ENCODE measurements at places on chromosomes 4 and X. TPM values are rescaled to one million over a fixed set of nuclear protein-coding genes. Genes with fewer than 3 reads are reported as not detected.
A peak's percentile ranks its signal among the peaks of the same experiment; 100 is the strongest.

GRCh38 chr4:181541396-181541795 is 701.8 kb upstream of the TENM3 start:
- no peaks in the 10 kb centered on the region for H3K36me3 ChIP-seq
- no peaks in the 10 kb centered on the region for H3K4me1 ChIP-seq
- H3K27me3 ChIP-seq = no peaks in the 10 kb centered on the region
- H3K4me3 ChIP-seq = no peak overlapping the region

DNA sequence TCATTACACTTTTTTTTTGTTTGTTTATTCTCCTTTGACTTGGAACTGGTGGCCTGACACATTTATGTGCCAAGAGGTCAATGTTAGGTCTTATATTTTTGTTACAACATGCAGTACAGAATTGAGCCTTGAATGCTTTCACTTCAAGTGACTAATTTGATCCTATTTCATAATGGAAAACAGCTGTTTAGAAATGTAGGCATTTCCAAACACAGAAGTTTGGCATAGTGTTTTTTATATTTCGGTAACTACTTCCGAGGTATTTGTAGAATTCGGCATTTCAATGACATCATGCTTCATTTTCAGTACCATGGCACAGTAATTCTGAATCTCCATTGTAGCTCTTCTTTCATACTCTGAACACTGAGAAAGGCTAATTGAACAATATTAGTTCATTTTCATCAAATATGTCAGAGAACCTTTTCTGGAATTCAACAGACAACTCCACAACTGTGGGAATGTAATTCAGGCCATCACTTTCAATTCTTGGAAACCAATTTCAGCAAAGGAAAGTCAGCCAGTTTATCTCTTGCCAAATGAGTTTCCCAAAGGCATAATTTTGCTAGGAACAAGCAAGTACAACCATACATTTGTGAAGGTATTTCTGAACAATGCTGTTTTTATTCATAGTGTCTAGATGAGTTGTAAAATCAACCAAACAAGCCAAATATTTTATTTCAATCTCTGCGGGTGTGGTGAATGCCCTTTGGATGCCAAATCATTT is 11.4 kb downstream of the FAM120C start:
- DNase-seq = no peak
- H3K4me3 ChIP-seq = no peak overlapping the region
- no peaks in the 10 kb centered on the region for H3K4me1 ChIP-seq
- H3K27me3 ChIP-seq = peaks cover 11% of the 10 kb centered on the region

- H3K27me3 ChIP-seq = no peaks in the 10 kb centered on the region
- no peaks in the 10 kb centered on the region for H3K4me1 ChIP-seq
- DNase-seq = no peak
- no peaks in the 10 kb centered on the region for H3K36me3 ChIP-seq
- H3K27ac ChIP-seq = no peak overlapping the region
Measured at GRCh38 chrX:109357706-109358105, 124.2 kb downstream of the GUCY2F start.

DNA sequence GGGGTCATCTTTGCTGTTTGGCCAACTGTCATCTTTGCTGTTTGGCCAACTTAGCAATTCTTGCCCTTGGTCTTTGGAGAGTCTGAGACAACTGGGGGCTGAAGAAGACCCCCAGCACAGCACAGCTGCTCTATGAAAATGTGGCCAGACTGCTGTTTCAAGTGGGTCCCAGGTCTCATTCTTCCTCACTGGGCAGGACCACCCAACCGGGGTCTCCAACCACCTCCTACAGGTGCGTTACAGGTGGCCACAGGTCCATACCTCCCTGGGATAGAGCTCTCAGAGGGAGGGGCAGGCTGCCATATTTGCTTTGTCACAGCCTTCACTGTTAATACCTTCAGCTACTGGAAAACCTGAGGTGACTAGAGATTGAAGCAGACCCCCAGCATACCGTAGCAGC is 82.1 kb upstream of the TCEAL2 start:
- no peaks in the 10 kb centered on the region for H3K36me3 ChIP-seq
- H3K4me1 ChIP-seq = no peaks in the 10 kb centered on the region
- no peak overlapping the region for H3K27ac ChIP-seq
- H3K4me3 ChIP-seq = no peak overlapping the region
- peaks cover 22% of the 10 kb centered on the region for H3K27me3 ChIP-seq

GRCh38 chr4:83993774-83994173 is 457.9 kb downstream of the GPAT3 start:
- H3K27me3 ChIP-seq = no peaks in the 10 kb centered on the region
- no peaks in the 10 kb centered on the region for H3K4me1 ChIP-seq
- no peaks in the 10 kb centered on the region for H3K36me3 ChIP-seq
- H3K4me3 ChIP-seq = no peak overlapping the region

DNA sequence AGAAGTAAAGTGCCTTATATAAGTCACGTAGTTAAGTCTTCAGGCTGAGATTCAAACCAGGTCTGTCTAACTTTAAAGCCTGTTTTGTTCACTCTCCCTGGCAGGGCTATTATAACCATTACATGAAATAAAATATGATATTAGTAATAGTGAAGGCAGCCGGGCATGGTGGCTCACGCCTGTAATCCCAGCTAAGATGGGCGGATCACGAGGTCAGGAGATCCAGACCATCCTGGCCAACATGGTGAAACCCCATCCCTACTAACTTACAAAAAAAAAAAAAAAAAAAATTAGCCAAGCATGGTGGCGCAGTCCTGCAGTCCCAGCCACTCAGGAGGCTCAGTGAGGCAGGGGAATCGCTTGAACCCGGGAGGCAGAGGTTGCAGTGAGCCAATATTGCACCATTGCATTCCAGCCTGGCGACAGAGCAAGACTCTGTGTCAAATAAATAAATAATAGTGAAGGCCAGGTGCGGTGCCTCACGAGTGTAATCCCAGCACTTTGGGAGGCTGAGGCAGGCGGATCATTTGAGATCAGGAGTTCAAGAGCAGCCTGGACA is 22.1 kb upstream of the SOWAHD start:
- no peak for DNase-seq
- no peaks in the 10 kb centered on the region for H3K4me1 ChIP-seq
- H3K36me3 ChIP-seq = no peaks in the 10 kb centered on the region
- no peak overlapping the region for H3K4me3 ChIP-seq
- peaks cover 21% of the 10 kb centered on the region for H3K27me3 ChIP-seq
- no peak overlapping the region for H3K27ac ChIP-seq

DNA sequence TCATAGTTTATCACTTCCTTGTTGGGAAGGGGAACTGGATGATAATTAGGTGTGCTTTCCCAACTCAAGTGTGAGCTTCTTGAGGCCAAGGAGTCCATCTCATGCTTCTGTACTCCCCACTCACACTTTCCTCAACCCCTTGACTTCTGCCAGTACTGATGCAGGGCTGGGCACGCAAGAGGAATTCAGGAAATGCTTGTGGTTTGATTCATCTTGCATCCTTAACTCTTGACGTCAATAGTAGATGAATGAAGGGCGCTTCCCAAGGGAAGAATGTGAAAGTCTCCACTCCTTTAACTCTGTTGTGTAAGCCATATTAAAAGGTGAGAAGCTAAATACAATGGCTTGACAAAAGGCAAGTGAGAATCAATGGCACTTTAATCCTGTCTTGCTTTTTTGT is 101.8 kb downstream of the AGTR2 start:
- H3K27ac ChIP-seq = peak overlapping the region; percentile 17
- no peaks in the 10 kb centered on the region for H3K27me3 ChIP-seq
- no peaks in the 10 kb centered on the region for H3K36me3 ChIP-seq
- H3K4me1 ChIP-seq = no peaks in the 10 kb centered on the region
- DNase-seq = no peak

- H3K27ac ChIP-seq = no peak overlapping the region
- H3K4me3 ChIP-seq = no peak overlapping the region
- DNase-seq = no peak
- H3K4me1 ChIP-seq = no peaks in the 10 kb centered on the region
Measured at GRCh38 chr4:8710946-8711345, 118.4 kb downstream of the CPZ start.

DNA sequence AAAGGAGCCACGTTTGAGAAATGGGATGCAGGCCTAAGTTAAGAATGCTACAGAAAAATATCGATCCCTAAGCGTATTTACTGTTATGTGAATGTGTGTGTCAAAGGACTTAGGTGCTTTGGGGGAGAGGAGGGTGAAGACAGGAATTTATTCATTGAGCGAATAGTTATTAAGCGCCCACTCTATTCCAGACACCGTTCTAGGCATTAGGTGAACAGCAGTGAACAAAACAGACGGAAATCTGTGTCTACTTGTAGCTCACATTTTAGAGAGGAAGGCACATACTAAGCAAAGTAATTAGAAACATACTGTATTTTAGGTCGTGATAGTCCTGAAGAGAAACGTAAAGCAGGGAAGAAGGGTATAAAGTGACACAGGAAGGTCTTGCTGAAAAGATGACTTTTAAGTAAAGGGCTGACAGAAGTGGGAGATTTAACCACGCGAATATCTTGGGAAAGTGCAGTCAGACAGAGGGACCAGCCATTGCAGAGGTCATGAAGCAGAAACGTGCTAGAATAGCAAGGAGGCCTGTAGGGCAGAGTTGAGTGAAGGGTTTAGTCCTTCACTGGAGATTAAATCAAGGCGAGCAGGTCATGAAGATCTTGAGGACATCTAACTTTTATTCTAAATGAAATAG is 541 bp downstream of the AIMP1 start:
- H3K4me1 ChIP-seq = no peaks in the 10 kb centered on the region
- H3K27me3 ChIP-seq = no peaks in the 10 kb centered on the region
- no peaks in the 10 kb centered on the region for H3K36me3 ChIP-seq
- no peak for DNase-seq
- peak overlapping the region; percentile 95 for H3K27ac ChIP-seq

The HELT gene
- total RNA-seq = not detected

The TBX22 gene
- not detected for total RNA-seq

Data from breast epithelium (tissue), 4 donors.